ENCODE measurements at places on chromosomes 2 and 18.

- no peak for DNase-seq
These were observed 526 bp downstream of the COX7A2L start for GRCh38 chr2:42360493-42360889.

GRCh38 chr18:8056723-8057122, 489.6 kb downstream of the PTPRM start:
- DNase-seq, result no peak

DNA sequence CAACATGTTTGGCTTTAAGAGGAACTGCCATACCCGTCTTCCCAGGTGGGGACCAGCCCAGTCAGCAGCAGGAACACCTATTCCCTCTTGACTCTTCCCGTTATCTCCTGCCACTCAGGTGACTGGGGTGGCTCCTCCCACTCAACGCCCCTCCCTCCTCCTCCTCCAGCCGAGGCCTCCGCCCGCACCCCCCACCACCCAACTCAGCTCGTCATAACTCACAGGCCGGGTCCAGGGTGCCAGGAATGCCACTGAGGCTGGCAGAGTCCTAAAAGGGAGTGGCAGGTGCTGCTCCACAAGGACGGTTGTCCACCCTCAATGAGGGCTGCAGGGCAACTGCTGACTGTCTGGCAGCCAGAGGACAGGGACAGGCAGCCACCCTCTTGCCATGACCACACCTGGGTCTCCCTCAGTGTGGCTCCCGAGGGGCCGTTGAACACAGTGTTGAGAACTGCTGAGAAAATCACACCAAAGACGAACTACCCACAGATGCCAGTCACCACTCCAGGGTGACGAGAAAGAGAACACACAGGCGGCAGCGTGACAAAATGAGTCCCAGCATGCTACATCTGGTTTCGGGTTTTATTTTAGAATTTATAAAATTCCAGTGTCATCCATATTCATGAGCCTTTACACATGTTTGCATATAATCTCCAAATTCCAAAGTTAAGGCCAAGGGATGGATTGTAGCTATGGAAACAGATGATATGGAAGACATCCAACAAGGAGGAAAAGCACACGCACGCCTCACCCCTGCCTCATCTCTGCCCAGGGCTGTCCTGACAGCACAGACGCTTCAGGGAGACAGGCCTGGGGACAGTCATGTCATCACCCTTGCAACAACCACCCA, 38.5 kb downstream of the ANO7 start:
- DNase-seq, result no peak

- DNase-seq, result no peak
These were observed 352.6 kb downstream of the SS18 start for GRCh38 chr18:25737710-25738311.

DNA sequence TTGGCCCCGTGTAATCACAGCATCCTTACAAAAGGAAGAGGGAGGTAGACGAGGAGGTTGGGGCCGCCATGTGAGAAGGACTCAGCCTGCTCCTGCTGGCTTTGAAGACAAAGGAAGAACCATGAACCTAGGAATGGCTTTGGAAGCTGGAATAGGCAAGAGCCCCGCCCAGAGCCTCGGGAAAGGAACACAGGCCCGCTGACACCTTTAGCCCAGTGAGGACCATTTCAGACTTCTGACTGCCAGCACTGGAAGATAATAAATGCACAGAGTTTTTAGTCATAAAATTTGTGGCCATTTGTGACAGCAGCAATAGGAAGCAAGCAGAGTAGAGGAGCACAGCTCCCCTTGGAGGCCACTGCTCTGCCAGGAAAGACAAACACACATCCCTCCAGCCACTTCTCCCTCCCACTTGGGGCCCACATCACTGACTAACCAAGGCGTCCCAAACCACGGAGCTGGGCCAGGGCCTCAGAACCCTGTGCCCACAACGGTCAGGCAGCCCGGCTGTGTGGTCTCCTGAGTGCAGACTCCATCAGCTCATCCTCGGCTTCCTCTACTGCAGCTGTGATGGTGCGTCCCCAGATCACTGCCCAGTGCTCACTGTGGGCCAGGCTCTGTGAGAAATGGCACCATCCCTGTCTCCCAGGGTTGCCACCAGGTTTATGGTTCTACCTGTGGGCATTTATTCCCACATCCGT, 39.7 kb downstream of the TFCP2L1 start:
- DNase-seq, result no peak

DNA sequence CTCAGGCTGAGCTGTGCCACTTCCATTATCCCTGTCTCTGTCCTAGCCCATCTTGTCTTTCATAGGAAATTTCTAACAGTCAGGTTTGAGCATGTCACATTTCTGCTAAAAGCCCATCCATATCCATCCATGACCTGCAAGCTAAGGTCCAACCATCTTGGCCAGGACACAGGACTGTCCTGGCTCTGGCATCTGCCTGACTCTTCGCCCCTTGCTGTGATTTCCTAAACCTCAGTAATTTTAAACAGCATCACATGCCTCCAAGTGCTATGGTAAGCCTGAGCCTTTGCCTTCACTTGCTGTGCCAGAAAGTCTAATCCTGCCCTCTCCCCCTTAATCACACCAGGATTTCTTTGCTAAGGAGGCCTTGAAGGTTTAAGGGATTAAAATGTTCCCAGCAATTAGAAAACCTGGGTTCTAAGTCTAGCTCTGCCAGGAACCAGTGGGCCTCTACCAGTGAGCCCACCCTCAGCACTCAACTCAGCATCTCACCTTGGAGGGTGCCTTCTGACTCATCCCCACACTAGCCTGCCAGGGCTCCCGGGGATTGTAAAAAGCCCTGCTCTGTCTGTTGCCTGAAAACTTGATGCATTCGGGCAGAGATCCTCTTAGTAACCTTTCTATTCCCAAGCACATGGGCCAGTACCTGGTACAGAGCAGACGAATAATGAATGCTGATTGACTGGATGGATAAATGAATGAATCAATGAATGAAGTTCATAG, 411.0 kb downstream of the LRATD1 start:
- DNase-seq, result no peak

- DNase-seq, result peak; percentile 12
These were observed 857 bp downstream of the DYM start for GRCh38 chr18:49459404-49460171.

- DNase-seq, result no peak
These were observed 205.3 kb downstream of the ZFP36L2 start for GRCh38 chr2:43020990-43021669.

GRCh38 chr2:172962824-172963223, 112.8 kb upstream of the MAP3K20 start:
- no peak for DNase-seq

- DNase-seq, result no peak
These were observed 6.0 kb downstream of the GALM start for GRCh38 chr2:38671946-38672345.

DNA sequence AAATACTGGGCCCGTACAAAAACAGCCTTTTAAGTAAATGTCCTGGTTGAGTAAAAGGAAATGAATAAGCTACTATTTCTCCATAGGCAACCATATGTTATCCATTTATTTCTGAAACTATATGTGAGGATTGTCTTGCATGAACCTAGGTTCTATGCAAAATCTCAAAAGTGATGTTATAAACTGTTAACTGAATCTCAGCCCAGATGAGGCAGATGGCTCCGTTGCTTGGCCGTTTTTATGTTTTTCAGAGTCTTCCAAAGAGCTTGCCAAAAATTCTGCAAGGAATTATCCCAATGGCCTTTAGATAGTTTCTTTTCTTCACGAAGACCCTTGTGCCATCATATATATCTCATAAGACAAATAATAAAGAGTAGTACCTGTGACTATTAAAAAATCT, 1669.5 kb upstream of the DDX18 start:
- no peak for DNase-seq

DNA sequence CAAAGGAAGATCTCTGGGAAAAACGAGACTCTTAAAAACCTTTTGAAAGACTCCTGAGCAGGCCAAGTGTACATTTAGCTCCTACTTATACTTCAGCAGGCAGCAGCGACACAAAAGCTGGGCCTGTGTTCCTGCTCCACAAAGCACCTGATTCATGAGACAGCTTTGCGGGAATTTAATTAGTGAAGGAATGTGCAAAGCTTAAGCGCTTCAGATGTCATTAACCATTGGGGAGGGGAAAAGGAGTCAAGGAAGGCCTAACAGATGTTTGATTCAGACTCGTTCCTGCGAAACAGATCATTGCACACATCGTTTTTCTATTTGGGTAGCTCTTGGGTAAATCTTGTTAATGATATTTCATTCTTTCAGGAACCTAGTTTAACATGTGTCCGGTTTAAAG, 125.9 kb downstream of the MAIP1 start:
- DNase-seq, result no peak

Measured in stimulated activated CD8-positive, alpha-beta memory T cell treated with anti-CD3 and anti-CD28 coated beads, Interleukin-4, amount 100 ng/mL, for 24 hours (primary cell).